Activated naive CD8-positive, alpha-beta T cell treated with anti-CD3 and anti-CD28 coated beads for 36 hours (primary cell): ENCODE measurements at places on chromosomes 2 and 18. TPM values are rescaled to one million over a fixed set of nuclear protein-coding genes. Genes with fewer than 3 reads are reported as not detected.

GRCh38 chr18:70295192-70296188 is 6.6 kb downstream of the SOCS6 start:
- DNase-seq = no peak

GRCh38 chr2:108128249-108128648 is 111.5 kb upstream of the SULT1C3 start:
- DNase-seq = no peak

DNA sequence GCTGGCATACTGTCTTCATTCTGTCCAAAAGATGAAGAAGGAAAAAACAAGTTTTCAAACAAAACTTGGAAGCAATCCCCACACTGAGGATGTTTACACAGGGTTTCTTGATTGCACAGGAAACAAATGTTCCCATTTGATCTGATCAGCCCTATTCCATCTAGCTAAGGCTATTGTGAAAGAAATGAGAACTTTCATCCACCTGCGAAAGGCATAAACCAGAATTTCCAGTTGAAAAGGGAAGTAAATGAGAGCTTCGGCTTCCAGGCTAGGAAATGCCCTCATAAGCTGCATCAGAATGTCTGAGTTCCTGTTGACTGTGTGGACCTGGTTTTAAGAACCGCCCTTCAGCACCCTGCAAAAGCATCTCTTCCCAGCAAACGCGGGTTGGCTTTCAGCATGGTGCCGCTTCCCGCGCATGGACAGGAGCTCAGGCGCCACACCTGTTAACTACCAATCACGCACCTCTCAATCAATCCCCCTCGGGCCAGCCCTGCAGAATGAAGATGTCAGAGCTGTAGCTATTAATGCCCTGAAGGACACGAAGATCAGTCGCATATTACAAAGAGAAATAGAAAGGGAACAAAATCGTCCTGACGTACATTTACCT is 850.4 kb downstream of the GALR1 start:
- no peak for DNase-seq

DNA sequence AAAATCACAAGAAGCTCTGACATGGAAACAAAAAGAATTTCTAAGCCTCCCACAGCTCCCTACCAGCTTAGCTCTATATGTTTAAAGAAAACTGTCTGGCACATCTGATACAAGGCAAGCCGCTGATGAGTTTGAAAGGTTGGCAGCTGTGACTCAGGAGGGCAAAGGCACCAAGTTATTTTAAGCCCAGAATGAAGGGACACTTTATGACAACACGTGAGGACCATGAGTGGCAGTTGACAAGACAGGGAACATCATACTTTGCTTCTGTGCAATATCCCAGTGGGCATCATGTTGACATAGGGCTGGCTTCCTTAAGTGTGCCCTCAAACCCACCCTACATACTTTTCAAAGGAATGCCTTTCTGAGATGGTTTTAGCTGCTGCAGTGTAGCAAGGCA is 272.9 kb downstream of the CLIP4 start:
- no peak for DNase-seq

Gene UNC50
- total RNA-seq = 30.9 TPM

Gene ZSCAN30
- 12.0 TPM for total RNA-seq

Gene LIMS2
- total RNA-seq = 15.8 TPM

Gene KATNAL2
- 1.6 TPM for total RNA-seq
